Stimulated activated CD4-positive, alpha-beta T cell treated with anti-CD3 and anti-CD28 coated beads, Interleukin-1b, Interleukin-23, amount 100 ng/mL, for 1 hour (primary cell): ENCODE measurements at places on chromosomes 5 and 9.

- DNase-seq = no peak
These were observed 31.6 kb downstream of the DTWD2 start for GRCh38 chr5:118956727-118957126.

DNA sequence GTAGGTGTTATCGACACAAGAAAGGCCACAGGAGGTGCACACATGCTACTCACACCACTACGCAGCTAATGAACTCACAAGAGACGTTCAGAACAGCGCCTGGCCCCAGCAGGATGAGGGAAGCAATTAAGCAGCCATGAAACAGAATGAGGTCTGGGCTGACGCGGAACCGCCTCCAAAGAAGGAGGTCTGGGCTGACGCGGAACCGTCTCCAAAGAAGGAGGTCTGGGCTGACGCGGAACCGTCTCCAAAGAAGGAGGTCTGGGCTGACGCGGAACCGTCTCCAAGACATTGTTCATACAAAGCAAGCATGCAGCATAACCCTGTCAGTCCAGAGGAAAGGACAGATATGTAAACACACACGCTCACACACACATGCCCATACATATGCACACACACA lies 63.2 kb upstream of the ZNF354A start:
- DNase-seq = no peak

DNA sequence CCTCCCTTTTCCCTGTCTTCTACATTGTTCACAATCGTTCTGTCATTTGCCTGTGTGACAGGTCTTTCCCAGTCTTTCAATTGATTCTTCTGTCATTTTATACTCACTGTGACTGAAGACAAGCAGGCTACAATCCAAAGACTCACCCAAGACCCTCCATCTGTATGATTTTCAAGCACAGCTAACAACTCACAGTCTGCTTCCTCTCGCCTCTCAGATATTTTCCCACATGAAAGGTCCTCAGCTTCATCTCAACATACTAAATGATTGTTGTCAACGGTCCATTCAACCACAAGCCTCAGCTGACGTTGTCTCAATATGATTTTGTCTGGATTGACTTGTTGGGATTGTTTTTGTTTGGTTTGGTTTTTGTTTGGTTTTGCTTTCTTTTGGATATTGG lies 346.5 kb downstream of the NFIB start:
- DNase-seq = no peak

DNA sequence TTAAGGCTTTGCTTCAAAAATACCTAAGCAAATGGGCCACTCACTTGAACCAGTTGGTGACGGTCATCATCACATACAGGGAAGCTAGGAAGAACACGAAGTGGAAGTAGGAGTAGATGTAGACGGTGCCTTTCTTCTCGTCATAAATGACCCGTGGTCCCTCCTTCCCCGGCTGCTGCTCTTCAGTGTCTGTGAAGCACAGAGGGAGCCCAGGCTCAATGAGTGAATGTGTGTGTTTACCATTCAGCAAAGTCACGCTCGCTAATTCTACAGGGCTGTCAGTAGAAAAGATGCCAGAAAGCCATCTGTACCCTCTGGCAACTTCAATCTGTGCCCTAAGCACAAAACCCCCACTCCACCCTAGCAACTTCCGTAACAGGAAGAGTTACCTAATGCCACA lies 109.8 kb downstream of the SERINC5 start:
- no peak for DNase-seq

DNA sequence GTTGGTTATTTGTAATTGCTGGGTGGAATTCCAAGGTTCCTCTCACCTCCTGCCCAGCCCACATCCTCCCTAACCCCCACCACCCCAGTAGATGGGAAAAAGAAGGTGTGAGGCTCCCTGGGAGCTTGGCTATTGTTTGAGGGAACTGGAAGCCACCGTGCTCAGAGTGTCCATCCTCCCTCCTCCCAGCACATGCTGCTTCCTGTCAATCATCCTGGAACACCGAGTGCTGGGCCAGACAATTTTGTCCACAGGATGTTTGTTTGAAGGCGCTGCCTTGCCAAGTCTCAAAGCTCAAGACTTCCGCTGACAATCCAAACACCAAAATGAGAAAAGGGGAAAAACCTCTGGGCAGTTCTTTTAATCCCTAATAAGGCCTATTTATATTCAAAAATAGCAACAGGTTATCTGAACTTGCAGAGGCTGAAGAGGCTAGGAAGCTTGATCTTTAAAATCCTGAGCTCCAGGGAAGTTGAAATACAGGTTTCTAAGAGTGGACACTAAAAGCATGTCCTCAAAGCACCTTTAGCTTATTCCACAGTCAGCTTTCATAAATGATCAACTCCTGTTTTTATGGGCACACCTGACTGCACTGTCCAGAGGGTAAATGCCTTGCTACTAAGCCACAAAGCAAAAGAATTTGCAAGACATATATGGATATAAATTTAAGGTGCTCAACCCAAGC lies 286.7 kb downstream of the NFIB start:
- no peak for DNase-seq

DNA sequence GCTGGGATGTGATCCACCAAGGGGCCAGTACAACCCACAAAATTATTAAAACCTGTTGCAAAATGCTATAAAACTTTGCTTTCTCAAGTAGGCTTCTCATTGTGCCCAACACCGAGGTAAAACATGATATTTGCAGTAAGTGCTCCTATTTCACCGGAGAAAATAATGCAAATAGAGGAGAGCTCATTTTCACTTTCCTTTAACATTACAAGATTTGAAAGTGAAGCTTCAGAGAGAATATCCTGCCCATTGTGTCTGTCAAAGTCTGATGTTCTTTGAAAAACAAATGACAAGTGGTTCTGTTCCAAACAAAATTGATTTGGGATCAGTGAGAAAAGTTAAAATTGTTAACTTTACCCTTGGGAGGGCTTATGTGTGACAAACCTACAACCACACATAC lies 287.1 kb downstream of the KCNN2 start:
- no peak for DNase-seq

DNA sequence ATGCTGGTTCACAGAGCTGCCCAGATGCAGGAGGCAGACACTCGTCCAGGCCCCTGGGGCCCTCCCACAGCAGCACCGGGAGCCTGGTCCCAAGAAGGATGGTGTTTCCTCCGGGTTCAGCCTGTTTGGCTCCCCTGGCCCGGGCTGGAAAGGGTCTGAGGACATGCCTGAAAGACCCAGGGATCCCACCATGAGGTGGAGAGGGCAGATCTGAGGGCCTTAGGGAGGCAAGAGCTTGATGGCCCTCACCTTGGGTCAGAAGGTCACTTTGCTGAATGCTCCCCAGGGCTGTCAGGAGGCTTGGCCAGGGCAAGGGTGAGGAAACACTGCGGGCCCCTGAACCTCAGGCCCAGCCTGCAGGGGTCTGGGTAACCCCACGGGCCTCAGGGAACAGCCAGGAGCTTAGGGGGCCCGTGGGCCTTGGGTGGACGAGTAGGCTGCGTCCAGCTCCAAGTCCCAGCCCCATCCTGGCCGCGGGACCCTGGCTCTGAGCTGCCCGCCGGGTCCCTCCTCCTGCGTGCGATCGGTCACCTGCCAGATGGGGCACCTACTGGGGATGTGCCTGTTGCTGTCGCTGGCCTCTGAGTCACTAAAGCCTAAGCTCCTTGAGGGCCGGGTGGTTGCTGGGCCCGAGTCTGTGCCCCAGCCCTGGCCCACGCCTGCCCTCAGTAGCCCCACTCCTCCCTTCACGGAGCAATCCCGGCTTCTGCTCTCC lies 106.2 kb downstream of the ZNF354C start:
- DNase-seq = no peak

DNA sequence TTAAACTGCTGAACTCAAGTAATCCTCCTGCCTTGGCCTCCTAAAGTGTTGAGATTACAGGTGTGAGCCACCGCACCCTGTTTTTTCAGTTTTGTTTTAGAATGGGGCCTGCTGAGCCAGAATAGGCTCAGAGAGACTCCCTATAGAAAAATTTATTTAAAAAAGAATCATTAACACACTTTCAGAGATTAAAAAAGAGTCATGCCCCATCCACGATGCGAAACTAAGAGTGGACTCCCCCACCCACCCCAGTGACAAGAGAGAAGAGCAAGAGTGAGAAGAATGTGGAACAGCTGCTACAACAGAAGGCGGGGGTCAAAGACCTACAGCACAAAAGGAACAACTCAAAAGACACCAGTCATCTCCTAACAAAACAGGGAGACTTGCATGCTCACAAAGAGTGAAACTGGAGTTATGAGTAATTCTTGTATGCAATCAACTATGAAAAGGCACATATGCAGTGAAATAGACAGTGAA lies 47.2 kb downstream of the GLDC start:
- no peak for DNase-seq
